ENCODE measurements at places on chromosomes 1 and 21. TPM values are rescaled to one million over a fixed set of nuclear protein-coding genes. Genes with fewer than 3 reads are reported as not detected.

- peak; percentile 27 for DNase-seq
Observed at GRCh38 chr1:157496121-157496526, 56.2 kb downstream of the FCRL5 start.

- DNase-seq = no peak
Observed at GRCh38 chr1:154855186-154855851, 14.8 kb downstream of the KCNN3 start.

- no peak for DNase-seq
Observed at GRCh38 chr1:246214708-246215509, 292.2 kb downstream of the SMYD3 start.

GRCh38 chr1:25874209-25874608 is 1.3 kb downstream of the PAQR7 start:
- DNase-seq = no peak

- DNase-seq = peak; percentile 18
Observed at GRCh38 chr1:203166192-203166940, 9.3 kb downstream of the MYBPH start.

- DNase-seq = no peak
Observed at GRCh38 chr1:67382292-67382691, 47.9 kb downstream of the SERBP1 start.

The KCNE2 gene
- total RNA-seq = not detected

The OLIG2 gene
- not detected for total RNA-seq
